ENCODE measurements at places on chromosomes 2 and 18.

DNA sequence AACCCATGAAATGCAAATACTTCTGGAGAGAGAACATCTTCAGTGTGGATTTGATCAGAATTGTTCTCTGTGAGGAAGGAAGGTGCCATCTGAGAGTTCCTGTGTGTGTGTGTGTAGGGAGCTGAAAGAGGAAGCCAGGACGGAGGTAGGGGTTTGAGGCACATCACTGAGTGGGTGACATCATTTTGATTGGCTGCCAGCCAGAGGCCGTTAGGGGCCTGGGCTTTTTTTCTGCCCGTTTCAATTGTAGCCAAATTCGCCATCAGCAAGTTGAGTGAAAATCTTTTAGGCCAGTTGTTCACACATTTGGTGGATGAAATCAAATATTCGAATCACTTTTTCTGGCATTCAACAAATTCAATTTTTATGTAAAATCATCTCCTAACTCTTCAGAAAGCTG is 48.9 kb downstream of the TSN start:
- H3K27ac ChIP-seq = no peak overlapping the region
- no peaks in the 10 kb centered on the region for H3K36me3 ChIP-seq
- H3K4me1 ChIP-seq = no peaks in the 10 kb centered on the region
- H3K4me3 ChIP-seq = no peak overlapping the region
- H3K27me3 ChIP-seq = no peaks in the 10 kb centered on the region
- DNase-seq = peak; percentile 31

- peaks cover 28% of the 10 kb centered on the region for H3K27me3 ChIP-seq
- H3K36me3 ChIP-seq = no peaks in the 10 kb centered on the region
- DNase-seq = peak; percentile 1
- H3K4me3 ChIP-seq = peak overlapping the region; percentile 41
- no peak overlapping the region for H3K27ac ChIP-seq
Measured at GRCh38 chr2:154697418-154698252, 860 bp upstream of the KCNJ3 start.

DNA sequence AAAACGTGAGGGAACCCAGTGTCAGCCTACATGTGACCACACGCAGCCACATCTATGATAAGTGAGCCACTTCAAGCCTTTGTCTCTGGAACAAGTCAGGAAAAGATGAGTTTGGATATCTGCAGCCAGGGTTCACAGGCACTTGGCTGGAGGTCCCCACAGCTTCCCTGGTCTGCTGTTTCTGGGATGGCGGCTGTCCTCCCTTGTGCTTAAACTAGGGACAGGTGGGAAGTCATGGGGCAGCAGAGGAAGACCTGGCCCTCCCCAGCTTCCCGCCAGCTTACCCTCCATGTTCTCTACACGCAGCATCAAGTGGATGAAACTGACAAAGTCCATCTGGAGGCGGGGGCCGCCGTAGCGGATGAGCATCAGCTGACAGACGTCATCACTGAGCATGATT is 38.5 kb upstream of the GALNT14 start:
- no peak overlapping the region for H3K4me3 ChIP-seq
- DNase-seq = no peak
- peaks cover 4% of the 10 kb centered on the region for H3K27me3 ChIP-seq
- no peak overlapping the region for H3K27ac ChIP-seq
- no peaks in the 10 kb centered on the region for H3K36me3 ChIP-seq

GRCh38 chr2:127820080-127820668 is 9.2 kb upstream of the WDR33 start:
- no peak overlapping the region for H3K4me3 ChIP-seq
- H3K27me3 ChIP-seq = peaks cover 3% of the 10 kb centered on the region
- peak; percentile 10 for DNase-seq
- no peaks in the 10 kb centered on the region for H3K4me1 ChIP-seq
- H3K36me3 ChIP-seq = no peaks in the 10 kb centered on the region

- H3K4me3 ChIP-seq = no peak overlapping the region
- no peaks in the 10 kb centered on the region for H3K4me1 ChIP-seq
- no peak overlapping the region for H3K27ac ChIP-seq
Measured at GRCh38 chr2:96092573-96092877, 23.8 kb downstream of the ADRA2B start.

DNA sequence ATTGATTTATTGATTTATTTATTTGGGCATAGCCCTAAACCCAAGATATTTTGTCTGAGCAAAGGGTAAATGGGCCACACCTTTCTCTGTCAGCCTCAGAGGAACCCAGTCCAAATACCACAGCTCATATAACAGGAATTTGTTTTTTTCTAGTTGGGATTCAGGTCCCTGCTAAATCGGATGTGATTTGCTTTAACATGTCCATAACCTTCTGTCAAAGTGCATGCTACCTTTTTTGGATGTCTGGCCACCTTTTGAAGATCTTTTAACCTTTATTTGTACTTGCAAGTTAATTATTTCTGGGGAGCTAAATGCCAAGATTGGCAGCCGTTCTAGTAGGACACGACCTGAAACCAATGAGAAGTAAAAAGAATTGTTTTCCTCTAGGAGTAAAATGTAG is 303.2 kb upstream of the UBE2E3 start:
- no peaks in the 10 kb centered on the region for H3K4me1 ChIP-seq
- no peaks in the 10 kb centered on the region for H3K27me3 ChIP-seq
- DNase-seq = peak; percentile 9
- no peak overlapping the region for H3K4me3 ChIP-seq

DNA sequence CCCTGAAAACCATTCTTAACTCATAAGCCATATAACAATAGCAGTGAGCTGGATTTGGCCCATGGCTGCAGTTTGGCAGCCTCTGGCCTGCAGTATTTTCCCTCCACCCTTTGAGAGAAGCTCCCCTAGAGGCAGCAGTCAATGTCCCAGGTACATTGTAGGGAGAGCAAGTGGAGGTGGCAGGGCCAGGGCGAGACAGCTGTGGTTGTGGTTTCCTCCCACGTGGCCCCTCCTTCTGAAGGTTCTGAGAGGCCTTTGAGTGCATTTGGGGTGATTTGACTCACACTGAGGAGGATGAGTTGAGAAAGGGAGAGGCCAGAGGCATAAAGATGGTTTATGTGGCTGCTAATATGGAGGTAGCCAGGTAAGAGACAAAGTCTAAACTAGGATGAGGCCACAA is 45.5 kb upstream of the LDAH start:
- H3K4me3 ChIP-seq = no peak overlapping the region
- DNase-seq = no peak
- no peaks in the 10 kb centered on the region for H3K27me3 ChIP-seq
- no peaks in the 10 kb centered on the region for H3K4me1 ChIP-seq

DNA sequence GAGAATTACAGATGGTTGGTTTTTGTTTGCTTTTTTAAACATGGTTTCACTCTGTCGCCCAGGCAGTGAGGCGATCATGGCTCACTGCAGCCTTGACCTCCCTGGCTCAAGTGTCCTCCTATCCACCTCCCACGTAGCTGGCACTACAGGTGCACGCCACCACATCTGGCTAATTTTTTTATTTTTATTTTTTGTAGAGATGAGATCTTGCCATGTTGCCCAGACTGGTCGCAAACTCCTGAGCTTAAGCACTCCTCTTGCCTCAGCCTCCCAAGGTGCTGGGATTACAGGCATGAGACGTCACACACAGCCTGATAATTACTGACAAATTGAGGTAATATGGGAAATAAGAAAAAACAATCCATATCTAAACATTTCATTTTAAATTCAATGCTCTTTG is 110.5 kb upstream of the ZSWIM2 start:
- peaks cover 8% of the 10 kb centered on the region for H3K4me1 ChIP-seq
- no peaks in the 10 kb centered on the region for H3K36me3 ChIP-seq
- DNase-seq = no peak
- no peak overlapping the region for H3K27ac ChIP-seq
- no peak overlapping the region for H3K4me3 ChIP-seq

DNA sequence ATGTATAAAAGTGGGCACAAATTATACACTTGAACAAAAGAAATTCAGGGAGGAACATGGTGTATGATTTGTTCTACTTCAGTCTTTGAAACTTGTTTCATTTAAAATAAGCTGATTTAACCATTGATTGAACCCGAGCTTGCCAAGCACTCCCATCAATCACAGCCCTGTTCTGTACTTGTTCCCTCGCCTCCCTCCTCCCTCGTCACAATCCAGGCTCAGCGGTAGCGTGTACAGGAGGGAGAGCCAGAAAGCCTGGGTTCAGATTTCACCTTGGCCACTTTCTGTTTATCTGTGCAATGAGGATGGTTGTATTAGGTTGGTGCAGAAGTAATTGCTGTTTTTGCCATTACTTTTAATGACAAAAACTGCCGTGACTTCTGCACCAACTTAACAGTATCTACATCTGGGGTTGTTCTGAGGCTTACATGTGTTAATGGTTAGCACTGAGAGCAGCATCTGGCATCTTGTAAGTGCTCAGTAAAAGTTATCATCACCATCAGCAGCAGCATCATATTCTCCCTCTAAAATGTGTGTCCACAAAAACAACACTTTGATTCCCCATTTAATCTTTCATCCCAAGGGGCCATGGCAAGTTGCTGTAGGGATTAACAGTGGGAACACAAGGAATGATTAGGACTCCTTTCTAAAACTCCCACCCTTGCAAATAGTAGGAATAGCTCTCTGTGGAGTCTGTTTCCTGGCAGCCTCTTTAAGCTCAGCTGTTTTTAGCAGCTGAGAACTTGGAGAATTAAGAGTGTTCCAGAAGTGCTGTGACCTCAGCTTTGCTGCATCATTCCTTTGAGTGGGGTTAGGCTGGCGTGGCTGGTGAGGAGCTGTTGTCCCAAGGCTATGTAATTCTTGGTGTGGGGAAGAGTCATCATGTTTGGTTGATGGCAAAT is 4.7 kb downstream of the DPYSL5 start:
- peaks cover 61% of the 10 kb centered on the region for H3K27me3 ChIP-seq
- no peaks in the 10 kb centered on the region for H3K4me1 ChIP-seq
- H3K27ac ChIP-seq = no peak overlapping the region

DNA sequence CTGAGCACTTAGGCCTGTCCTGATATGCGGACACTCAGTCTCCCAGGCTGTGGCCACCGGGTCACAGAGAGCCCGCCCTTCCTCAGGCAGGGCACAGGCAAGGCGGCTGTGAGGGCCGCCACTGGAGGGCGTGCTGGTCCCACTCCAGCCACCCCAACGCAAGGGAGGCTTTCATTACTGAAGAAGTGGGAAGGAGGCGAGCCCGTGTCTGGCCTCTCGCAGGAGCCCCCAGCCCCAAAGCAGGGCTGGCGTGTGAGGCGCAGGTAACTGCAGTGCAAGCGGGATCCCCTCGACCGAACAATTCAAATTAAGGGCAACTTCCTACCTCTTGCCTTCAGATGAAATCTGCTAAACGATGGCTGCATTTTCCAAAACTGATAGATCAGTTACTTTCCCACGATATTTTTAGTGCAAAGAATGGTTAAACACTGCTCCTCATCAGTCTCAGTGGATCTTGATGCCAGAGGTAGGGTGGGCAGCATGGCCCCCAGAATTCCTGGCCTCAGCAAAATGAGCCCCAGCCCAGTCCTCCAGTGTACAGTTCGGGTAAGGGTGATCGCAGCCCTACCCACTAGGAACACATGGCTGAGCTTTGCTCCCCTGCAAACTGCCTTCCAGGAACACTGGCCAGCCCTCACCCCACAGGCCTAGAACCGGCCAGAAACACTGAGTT is 97.2 kb downstream of the SEPTIN10 start:
- no peak overlapping the region for H3K4me3 ChIP-seq
- no peak for DNase-seq
- no peaks in the 10 kb centered on the region for H3K36me3 ChIP-seq
- H3K27me3 ChIP-seq = no peaks in the 10 kb centered on the region

DNA sequence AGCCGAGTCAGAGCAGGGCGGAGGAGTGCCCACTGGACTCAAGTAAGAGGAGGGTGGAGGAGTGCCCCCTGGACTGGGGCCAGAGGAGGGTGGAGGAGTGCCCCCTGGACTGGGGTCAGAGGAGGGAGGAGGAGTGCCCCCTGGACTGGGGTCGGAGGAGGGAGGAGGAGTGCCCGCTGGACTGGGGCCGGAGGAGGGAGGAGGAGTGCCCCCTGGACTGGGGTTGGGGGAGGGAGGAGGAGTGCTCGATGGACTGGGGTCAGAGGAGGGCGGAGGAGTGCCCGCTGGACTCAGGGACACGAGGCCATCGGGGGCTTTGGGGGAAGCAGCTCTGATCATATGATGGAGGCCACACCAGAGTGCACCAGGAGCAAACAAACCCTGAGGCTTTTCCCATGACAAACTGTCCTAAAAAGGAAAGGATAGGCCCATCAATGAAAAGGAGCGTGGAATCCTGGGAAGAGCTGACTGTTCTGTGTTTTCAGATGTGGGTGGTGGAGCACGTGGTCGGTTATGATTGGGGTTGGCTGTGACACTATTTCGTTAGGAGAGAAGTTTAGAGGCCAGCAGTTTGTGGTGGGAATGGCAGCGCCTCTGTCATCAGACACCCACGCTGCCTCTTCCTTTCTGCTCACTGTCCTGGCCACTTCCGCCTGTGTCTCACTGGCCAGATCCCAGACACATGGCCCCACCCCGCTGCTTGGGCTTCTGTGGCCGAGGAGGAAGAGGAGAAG is 24.5 kb upstream of the HPCAL1 start:
- H3K4me1 ChIP-seq = peaks cover 23% of the 10 kb centered on the region
- H3K27me3 ChIP-seq = no peaks in the 10 kb centered on the region
- no peaks in the 10 kb centered on the region for H3K36me3 ChIP-seq
- H3K27ac ChIP-seq = peak overlapping the region; percentile 37

- no peak overlapping the region for H3K27ac ChIP-seq
- peaks cover 4% of the 10 kb centered on the region for H3K27me3 ChIP-seq
- H3K4me1 ChIP-seq = no peaks in the 10 kb centered on the region
- no peak overlapping the region for H3K4me3 ChIP-seq
- H3K36me3 ChIP-seq = no peaks in the 10 kb centered on the region
- DNase-seq = no peak
Measured at GRCh38 chr18:63142594-63143225, 176.9 kb downstream of the BCL2 start.

DNA sequence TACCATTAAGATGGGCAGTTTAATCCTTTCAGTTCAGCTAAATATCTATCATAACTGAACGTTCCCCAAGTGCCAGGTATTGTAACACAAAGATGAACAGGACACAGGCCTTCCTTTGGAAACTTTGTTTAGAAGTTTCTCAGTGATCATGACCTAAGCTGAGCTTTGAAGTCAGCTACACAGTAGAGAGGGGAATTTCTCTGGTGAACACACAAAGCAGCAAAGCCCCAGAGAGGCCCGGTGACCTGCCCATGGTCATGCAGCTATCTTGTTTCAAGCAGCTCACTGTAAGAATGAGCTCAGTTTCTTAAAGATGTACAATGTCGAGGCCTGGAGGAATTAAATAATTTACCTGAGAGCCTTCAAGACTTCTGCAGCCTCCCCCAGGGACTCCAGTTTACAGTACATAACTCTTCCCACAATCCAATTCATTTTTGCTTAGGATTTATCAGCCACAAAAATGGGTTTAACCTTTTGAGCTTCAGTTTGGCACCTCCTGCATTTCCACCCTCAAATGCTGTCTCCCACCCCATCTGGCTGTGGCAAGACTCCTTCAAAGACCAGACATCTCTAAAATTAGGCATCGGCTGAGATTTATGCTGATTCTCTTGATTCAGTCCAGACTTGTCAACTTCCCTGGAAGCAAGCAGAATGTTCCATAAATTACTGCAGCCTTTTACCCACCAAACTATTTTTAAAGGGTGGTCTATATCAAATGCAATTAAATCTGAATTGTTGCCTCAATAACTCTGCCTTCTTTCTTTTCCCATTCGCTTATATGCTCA is 325.6 kb downstream of the TXNL1 start:
- no peak overlapping the region for H3K4me3 ChIP-seq
- no peak overlapping the region for H3K27ac ChIP-seq

- no peaks in the 10 kb centered on the region for H3K27me3 ChIP-seq
- no peak overlapping the region for H3K27ac ChIP-seq
- no peaks in the 10 kb centered on the region for H3K36me3 ChIP-seq
- no peaks in the 10 kb centered on the region for H3K4me1 ChIP-seq
- H3K4me3 ChIP-seq = no peak overlapping the region
Measured at GRCh38 chr2:148965623-148966437, 72.7 kb upstream of the LYPD6B start.

- no peak for DNase-seq
- no peaks in the 10 kb centered on the region for H3K27me3 ChIP-seq
- no peaks in the 10 kb centered on the region for H3K4me1 ChIP-seq
- no peak overlapping the region for H3K4me3 ChIP-seq
Measured at GRCh38 chr2:68345129-68345875, 19.8 kb upstream of the PLEK start.

Measured in astrocyte (in vitro differentiated cells and primary cell).